Activated T-helper 1 cell treated with anti-CD3 and anti-CD28 coated beads, Interleukin-2, amount 50 U/mL, for 16 hours (primary cell): ENCODE measurements at places on chromosomes 3 and 15.
A peak's percentile ranks its signal among the peaks of the same experiment; 100 is the strongest.

DNA sequence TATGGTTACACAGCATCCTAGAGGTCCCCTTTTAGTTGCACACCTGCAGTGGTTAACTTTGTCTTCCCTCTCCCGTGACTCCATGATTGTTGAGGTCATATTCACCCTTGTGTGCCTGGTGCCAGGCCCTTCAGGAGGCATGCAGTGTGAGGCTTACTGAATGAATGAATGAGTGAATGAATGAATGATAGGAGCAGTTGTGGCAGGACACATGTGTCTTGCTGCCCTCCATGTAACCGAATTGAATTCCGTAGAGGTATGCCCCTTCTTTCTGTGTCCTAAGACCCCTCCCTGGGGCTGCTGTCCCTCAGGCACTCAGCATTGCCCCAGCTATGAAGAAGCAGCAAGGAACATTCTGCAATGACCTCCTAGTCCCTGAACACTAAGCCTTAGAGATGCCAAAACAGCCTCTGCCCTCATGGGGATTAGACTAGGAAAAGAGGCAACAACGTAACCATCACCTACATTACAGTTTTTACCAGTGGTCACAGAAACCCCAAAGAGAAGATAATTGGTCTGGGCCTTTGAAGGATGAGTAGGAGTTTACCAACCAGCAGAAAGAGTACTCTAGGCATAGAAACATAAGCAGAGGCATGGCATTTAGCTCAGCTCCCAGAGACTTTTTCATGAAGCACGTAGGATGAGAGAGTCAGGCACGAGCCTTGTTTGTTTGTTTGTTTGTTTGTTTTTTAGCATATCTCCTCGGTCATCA, 22.5 kb upstream of the CPNE9 start:
- no peak for DNase-seq

GRCh38 chr3:143888846-143889245, 40.6 kb upstream of the SLC9A9 start:
- DNase-seq, result no peak

DNA sequence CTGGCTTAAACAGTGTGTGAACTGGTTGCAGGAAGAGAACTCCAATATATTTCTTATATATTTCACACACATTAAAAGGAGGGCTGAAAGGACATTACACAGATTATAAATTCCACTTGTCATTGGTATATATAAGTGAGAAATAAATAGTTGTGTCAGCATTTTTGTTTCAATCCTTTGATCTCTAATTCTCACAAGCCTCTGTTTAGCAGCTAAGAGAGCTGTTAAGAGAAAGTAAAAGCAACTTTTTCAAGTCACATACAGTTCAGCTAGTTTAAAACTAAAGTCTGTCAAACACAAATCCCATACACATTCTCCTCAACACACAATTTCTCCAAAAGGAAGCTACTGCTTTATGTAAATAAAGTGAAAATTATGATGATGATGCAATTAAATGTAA, 70.5 kb upstream of the CCDC39 start:
- no peak for DNase-seq

GRCh38 chr3:33901862-33902563, 103.6 kb downstream of the PDCD6IP start:
- no peak for DNase-seq

DNA sequence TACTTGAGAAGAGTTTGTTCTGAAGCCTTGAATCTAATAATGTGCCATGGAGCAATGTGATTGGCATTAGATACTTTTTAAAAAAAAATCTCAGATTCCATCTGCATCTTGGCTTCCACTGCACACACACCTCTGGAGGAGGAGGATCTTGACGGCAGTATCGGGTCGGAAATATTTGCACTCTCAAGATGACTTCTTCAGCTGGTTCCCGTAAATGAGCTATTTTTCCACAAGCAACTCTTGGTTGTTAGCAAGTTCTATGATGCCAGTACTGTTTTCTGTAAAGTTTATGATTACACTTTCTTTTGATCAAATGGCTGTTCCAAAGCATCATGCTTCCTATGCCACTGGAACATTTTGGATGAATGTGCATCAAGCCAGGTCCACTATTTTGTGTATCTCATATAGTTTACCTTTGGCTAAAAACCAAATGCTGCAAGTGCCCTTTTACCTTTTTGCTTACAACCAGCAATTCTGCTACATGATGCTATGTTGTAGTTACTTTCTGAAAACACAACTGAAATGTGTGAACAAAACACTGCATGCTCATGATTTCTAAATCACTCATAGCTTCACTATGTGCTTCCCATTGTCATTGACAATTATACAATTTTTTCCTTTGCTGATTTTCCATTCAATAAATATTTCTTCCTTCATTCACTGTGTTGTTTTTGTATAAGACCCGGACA, 43.8 kb downstream of the CCR3 start:
- DNase-seq, result no peak

GRCh38 chr15:73746883-73747282, 6.3 kb downstream of the INSYN1 start:
- DNase-seq, result no peak

DNA sequence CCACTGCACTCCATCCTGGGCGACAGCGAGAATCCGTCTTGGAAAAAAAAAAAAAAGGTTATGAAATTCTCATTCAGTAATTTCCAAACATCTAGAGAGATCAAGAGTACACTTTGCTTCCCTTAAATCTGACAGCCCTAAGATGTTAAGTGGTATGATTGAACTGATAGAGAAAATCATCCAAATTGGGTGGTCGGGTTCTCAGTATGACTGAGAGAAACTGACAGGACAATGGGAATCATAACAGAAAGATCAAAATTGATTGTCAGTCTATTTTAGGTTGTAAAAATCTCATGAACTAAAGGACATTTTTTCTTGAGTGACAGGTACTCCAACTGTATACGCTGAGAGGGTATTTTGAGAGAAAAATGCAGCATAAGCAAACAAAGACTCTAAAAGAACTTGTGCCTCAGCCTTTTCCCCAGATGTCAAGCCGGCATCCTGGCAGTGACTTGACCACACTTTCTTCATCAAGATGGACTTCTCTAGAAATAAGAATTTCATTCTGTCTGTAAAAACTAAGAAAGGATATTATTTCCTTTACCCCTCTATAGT, 65.8 kb downstream of the MYO5A start:
- DNase-seq, result no peak

DNA sequence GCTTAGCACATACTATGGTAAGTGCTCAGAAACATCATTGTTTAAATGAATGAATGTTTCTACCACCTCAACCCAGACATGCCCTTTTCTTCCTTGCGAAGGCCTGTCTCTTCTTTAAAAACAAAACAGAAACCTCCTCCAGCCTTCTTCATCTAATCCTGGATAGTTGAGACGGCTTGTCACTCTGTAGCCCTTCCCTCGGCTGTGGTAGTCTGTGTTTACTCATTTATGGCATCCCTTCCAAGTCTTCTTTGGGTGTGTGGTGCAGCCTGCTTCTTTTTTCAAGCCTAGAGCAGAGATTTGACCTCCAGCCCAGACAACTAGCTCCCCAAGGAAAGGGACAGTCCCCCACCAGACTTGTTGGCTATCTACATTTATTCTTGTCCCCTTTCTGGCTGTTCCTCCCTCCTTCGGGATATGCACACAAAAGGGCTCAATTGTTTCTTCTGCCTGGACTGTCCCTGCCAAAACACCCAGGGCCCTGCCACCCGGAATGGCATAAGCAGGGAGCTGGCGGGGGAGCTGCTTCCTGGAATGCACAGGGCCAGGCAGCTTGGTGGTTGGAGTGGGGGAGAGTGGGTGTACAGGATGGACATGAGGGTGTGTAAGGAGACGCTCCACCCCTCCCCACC, 67.8 kb downstream of the ITGA11 start:
- no peak for DNase-seq

DNA sequence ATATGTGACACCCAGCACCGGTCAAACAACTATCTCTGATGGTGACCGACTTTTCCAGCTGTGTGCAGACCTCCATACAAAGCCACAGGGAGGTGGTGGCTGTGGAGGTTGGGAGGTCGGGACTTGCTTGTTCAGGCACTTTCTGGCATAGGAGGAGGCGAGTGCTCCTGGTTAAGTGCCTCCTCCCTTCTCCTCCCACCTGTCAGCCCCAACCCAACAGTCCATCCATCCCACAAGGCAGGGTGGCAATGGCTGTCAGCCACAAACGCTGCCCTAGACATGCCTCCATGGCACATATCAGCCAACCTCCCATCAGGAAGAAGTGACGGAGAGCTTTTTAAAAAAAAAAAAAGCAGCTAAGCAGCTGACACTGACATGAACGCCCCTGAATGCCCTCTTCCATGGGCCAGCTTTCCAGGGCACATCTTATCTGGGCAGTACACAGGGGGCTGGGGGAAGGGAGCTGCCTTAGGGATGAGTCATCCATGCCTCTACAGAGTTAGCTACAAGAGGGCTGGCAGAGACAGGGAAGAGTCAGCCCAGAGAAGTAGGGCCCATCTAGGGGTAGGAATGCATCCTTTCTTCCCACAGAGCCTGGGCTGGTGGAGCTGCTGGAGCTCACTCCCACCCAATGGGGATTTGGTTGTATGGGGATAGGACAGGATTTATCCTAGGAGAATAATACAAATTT, 41.2 kb downstream of the CCDC12 start:
- DNase-seq, result no peak

DNA sequence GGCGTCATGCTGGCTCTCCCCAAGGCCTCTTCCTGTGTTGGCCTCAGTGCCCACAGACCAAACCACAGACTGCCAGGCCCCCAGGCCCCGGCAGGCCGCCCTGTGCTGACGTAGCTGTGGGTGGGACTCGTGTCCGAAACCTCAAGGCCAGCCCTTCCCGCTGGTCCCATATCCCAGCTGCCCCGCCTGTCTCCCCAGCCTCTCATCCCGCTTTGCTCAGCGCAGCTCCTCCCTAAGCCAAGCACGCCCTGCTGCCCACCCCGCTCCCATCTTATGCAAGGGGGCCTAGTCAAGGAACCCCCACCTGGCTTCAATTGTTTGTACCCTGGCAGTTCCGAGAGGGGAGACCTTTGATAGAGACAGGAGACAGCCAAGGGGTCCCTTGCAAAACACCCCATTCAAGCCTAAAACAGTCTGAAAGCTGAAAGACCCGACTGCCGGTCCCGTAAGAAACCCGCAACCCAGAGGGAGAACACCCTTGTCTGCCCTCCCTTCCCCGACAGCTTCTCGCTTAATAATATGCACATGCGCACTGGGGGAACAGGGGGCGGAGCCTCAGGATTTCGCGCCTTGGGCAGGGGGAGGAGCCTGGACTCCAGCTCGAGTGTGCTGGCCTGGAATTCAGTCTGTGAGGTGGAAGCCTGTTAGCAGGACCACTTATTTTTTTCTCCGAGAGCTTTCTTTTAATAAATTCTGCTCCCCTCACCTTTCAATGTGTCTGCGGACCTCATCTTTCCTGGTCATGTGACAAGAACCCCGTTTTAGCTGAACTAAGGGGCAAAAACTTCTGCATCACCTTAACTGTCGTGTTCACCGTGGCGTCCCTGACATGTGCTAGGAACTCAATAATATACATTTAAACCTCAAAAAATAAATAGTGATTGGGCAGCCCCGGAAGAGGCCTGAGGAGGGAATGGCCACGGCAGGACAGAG, 17.2 kb downstream of the TNFAIP8L3 start:
- peak; percentile 10 for DNase-seq

DNA sequence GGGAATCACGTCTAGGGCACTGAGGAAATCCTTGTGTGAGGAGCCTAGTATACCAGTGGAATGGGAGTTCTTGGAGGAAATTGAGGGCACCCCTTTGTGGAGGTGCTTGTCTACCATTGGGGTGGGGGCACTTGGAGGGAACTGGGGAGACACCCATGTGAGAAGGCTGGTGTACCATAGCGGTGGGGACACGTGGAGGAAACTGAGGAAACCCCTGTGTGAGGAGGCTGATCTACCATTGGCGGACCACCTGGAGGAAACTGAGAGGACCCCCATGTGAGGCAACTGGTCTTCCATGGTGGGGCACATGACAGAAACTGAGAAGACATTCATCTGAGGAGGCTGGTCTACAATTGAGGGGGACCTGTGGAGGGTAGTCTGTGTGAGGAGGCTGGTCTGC, 164.5 kb downstream of the FBLN2 start:
- no peak for DNase-seq
